Effector memory CD4-positive, alpha-beta T cell (primary cell): ENCODE measurements at places on chromosomes 12 and 14.
A peak's percentile ranks its signal among the peaks of the same experiment; 100 is the strongest.

DNA sequence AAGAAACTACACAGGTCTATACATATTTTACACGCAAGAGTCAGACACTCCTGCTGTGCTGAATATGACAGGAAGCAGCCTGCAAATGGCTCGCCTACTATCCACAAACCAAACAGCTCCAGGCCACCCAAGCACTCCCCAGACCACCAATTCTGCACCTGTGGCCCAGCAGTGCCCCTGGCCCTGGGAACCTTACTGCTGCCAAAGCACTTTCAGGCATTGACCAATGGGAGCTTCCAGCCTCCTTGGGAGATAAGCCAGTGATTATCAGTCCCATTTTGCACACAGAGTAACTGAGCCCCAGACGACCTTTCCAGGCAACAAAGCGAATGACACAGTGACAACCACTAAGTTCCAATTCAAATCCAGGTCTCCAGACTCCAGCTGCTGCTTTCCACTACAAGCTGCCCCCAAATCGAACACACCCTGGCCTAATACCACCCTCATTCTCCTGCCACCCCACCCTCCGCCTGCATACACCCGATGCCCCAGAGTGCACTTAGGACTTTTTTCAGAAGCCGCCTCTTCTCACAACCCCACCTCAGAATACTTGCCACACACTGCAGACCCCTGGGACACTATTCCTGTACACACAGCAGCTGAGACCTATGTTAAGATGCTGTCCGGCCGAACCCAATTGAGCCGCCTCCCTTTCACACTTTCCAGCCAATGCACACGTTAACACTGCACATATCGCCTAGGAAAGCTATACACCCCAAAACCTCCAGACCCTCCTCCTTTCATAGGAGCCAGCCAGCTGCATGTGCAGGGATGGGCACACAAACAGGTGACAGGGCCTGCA lies 126.1 kb upstream of the PRMT8 start:
- DNase-seq: no peak

DNA sequence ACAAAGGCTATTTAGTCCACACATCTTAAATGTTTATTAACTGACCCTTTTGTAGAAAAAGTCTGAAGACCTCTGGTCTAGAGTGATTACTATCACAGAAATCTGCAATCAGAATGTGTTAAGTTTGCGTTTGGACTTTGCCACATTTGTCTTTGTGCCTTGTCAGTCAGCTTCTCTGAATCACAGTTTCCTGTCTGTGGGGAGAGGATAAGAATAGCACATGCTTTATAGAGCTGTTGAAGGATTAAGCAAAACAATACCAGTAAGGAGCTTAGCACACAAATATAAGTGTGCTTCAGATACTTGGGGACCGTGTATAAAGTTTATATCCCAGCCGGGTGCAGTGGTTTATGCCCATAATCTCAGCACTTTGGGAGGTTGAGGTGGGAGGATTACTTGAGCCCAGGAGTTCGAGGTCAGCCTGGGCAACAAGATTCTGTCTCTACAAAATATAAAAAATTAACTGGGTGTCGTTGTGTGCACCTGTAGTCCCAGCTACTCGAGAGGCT lies 63.0 kb upstream of the BTG1 start:
- DNase-seq: no peak

DNA sequence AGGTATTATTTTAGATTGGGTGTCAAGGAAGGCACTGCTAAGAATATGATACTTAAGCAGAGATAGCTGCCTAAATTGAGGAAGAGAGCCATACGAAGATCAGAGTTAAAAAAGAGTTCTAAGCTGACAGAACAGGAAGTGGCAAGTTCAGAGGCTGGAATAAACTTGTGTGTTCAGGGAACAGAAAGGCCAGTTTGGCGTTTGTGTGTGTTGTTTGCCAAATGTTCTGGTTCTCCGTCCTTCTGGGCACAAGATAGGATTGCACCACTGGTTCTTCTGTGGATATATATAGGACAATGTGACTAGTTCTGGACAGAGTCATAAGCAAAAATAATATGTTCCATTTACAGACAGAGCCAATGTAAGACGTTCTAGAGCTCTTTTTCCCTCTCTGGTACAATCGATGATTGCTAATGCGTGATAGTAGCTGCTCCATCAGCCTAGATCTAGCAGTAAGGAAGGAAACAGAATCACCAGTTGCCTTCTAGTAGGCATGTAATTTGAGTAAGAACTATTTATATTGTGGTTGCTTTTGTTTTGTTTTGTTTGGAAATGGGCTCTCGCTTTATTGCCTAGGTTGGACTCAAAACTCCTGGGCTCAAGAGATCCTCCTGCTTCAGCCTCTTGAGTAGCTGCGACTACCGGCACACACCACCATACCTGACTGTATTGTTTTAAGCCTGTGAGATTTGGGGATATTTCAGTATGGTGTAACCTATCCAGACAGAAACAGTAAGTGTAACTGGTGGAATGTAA lies 7.4 kb downstream of the BBS10 start:
- no peak for DNase-seq

DNA sequence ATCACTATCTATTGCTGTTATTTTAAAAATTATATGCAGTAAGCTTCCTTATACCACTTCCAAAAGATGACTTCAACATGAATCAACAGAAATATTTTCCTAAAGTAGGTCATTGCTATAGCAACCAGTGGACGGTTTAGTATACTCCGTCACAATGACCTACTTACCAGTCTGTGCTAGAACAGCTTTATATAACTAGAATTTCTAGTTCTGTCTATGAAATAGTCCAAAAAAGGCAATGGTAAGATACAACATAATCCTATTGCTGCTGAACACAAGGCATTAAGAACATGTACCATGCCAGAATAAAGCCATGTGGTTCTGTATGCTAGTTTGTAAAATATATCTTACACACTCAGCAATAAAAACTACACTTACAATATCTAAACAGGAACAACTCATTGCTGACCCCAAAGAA lies 40.7 kb upstream of the MTERF2 start:
- DNase-seq: peak; percentile 28

DNA sequence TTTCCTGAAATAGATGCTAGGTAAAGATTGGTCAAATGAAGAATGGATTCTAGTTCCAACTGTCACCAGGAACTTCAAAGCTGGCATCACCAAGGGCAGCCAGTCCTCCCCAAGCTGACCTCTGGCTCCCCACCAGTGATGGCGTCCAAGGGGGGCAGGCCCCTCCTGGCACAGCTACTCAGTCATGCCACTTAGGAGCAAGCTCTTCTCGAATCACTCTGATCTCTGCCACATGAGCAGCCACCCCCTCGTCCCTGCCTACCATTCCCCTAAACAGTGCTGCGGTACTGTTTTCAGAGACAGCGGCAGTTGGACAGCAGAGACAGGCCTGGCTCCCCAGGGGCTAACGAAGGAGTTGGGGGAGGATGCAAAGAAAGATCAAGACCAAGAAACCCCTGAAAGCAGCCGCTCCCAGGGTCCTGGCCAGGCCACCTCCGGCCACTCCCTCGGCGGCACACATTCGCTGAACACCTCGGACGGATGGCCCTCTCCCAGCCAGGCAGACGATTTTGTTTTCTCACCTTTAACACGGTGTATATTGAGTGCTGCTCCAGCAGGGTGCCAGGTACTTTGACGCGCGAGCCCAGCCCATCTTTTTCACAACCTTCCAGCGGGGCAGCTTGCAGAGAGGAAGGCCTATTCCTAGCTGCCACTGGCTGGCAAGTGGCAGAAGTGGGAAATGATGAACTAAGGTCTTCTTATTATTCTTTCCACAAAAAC lies 47.4 kb downstream of the ARL6IP4 start:
- DNase-seq: no peak

DNA sequence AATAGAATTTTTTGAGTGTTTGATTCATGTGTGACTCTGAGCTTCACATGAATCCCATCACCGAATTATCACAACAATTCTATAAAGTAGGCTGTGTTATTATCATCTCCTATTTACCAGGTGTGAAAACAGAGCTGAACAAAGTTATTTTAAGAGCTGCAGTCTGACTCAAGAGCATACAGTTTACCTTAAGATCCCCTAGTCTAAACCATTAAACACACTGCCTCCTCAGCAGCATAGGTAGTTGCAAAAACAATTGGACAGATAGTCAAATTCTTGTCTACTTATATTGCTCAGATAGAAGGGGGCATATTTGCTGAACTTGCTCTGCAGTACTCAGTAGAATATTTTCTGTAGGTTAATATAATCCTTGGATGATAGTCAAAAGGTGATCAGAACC lies 219.8 kb upstream of the ATP2B1 start:
- no peak for DNase-seq

DNA sequence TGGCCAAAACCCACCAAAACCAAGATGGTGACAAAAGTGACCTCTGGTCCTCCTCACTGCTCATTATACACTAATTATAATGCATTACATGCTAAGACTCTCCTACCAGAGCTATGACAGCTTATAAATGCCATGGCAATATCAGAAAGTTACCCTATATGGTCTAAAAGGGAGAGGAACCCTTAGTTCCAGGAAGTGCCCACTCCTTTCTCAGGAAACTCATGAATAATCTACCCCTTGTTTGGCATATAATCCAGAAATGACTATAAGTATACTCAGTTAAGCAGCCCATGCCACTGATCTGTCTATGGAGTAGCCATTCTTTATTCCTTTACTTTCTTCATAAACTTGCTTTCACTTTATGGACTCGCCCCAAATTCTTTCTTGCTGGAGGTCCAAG lies 43.0 kb upstream of the FUT8 start:
- DNase-seq: no peak

- DNase-seq: no peak
These were observed 19.9 kb downstream of the PRPF39 start for GRCh38 chr14:45103806-45104205.

DNA sequence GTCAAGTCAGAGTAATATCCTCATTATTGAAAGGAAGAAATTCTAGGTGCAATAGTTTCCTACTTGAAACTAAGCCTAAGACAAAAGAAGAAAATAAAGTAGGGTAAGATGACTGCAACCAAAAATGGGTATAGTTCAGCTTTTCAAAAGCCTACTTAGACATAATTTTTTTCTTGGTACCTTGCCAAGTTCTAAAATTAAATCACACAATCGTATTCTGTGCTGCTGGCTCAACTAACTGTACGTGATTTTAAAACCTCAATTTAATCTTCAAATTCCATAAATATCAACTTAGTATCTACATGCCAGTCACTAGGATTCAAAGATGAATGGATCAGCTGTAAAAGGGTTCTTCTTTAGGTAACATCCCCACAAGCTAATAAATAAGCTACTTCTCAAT lies 56.9 kb downstream of the SCAF11 start:
- DNase-seq: no peak

DNA sequence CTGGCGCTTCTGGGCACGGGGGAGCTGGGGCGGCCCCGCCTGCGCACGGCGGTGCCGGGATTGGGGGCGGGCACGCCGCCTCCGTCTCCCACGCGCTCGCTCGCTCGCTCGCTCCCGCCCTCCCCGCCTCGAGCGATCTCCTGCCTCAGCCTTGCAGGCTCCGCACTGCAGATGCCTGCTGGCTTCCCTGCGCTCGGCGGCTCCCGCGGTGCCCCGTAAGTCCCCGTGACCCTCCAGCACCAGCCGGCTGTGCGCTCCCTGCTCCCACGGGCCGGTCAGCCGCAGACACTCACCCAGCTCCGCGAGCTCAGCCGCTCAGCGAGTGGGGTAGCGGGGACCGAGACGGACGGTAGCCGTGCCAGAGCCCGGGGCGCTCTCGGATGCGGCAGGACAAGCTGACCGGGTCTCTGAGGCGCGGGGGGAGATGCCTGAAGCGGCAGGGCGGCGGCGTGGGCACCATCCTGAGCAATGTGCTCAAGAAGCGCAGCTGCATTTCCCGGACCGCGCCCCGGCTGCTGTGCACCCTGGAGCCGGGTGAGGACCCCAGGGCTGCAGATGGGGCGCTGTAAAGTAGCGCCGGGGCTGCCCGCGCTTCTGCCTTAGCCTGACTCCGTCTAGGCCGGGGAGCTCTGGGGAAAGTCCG lies at the start of gene TBC1D30:
TSS of gene TBC1D30 (plus strand) at position 148 of the 643 bp plus-strand sequence. CDS start at position 381, 233 bp downstream.
- no peak for DNase-seq

DNA sequence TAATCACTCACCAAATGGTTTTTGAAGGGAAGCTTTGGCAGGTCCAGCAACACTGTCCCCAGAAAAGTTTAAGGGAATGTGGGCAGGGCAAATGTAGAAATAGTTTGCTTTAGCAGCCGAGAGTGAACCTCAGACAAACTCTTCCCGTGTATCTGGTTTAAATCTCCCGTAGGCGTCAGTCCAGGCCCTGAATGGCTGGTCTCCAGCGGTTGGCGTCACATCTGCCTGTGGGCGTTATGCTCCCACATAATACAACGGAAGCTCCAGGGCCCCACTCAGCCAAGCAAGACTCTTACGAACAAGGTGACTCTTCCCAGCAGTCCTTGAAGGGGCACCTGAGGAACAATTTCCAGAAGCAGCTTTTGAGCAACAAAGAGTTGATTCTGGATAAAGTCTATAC lies 942 bp downstream of the ZC2HC1C start:
- DNase-seq: no peak

DNA sequence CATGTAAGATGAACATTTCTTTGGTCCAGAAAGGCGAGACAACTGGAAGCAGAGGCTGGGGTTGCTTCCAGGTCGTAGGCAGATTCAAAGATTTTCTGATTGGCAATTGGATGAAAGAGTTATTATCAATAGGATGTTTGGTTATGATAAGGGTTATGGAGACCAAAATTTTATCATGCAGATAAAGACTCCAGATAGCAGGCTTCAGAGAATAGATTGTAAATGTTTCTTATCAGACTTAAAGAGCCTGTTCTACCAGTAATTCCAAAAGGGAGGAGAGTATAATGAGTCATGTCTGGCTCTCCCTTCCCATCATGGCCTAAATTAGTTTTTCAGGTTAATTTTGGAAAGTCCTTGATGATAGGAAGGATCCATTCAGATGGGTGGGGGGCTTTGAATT lies 55.6 kb downstream of the C14orf39 start:
- no peak for DNase-seq

- DNase-seq: no peak
These were observed 1089.1 kb downstream of the SLC6A15 start for GRCh38 chr12:83823386-83824045.

- no peak for DNase-seq
These were observed 48.2 kb downstream of the SPPL3 start for GRCh38 chr12:120855823-120856588.

DNA sequence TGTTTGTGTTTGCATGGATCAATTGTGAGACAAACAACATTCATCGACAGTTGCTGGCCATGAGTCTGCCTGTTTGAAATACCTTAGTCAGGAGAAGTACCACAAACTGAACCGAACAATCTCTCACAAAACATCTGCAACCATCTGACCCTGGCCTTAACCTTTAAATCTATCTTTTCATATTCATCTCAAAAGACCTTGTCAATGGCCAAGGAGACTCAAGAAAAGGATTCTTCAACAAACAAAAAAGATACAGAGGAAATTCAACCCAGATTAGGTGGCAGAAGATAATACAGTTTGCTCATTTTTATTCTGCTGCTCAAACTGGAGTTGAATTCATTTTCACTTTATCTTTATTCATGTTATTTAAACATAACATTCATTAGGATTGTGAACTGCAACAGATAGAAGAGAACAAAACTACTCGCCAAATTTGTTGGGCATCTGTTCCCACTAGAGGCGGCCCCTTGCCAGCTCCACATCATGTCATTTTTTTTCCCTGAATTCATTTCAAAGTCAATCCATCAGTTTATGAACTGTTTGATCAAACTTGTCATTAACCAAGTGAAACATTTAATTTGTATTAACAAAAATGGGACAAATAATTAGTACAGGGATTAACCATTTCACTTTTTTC lies 152.3 kb upstream of the OTX2 start:
- DNase-seq: no peak
